ENCODE measurements at places on chromosomes 3 and 15.

- DNase-seq = no peak
These were observed 87.4 kb upstream of the C15orf39 start for GRCh38 chr15:75114327-75114726.

DNA sequence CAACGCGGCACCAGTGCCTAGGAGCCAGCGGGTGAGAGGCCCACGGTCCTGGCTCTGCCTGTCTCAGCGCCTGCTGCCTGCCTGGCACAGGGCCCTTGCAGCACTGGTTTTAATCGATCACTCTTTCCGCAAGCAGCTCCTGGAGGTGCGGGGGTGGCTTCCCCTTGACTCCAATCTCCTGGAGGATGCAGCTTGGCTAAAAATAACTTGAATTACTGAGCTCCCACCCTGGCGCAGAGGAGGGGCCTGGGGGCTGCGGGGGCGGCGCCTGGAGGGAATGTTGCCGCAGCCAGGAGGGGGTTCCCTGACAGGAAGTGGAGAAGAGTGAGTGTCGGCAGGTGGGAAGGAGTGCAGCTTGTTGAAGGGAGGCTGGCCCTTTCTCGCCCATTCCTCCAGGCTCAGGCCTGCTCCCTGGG is 9.9 kb upstream of the RPL29 start:
- DNase-seq = peak; percentile 79

- DNase-seq = no peak
These were observed 353.4 kb downstream of the EPHB1 start for GRCh38 chr3:135148398-135149020.

GRCh38 chr15:67232591-67232990 is 21.9 kb downstream of the AAGAB start:
- DNase-seq = no peak

GRCh38 chr3:70853161-70853944 is 540.9 kb upstream of the MDFIC2 start:
- DNase-seq = no peak

DNA sequence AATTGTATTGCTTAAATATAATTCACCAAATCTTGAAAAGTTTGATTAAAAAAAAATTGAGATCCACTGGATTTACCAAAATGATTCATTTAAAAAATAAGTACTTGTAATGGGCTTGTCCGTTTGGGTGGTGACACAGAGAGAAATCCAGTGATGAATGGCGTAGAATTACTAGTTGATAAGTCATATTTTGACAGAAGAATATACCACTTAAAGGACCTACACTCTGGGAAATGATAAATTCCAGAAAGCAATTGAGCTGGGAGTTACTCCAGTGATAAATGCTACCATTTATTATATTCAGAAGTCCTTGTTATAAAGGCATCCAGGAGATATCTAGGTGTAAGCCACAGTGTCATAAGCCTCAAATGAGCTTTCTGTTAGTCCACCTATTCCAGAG is 141.8 kb upstream of the CFAP20DC start:
- DNase-seq = peak; percentile 38

DNA sequence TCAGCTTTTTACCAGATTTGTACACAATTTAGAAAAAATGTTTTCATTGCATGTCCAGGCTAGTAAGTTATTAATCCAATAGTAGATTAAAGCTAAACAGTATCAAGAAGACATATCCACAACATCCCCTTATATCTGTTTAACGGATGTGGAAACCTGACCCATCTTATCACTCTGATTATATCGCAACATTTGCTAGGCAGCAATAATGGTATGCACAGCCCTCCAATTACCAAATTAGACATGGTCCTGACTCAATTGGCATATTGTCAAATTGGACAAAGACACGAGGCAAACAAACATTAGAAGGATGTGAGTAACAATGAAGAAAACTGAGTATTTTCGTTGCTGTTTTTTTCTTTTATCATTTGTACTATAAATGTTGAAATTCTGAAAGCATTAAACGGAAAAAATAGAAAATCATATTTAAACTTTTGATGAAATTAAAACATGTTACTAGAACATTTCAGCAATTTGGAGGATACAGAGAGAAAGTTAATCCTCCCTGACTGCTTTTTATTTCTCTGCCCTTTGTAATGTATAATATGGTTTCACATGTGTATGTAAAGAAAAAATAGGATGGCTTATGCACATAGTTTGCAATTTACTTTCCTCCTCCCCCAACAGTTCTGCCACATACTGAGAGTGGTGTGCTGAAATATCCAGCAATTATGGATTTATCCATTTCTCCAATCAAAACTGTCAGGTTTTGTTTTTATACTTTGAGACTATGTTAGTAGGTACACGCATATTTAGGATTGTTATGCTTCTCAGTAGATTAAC is 633.7 kb downstream of the ZIC1 start:
- peak; percentile 78 for DNase-seq

DNA sequence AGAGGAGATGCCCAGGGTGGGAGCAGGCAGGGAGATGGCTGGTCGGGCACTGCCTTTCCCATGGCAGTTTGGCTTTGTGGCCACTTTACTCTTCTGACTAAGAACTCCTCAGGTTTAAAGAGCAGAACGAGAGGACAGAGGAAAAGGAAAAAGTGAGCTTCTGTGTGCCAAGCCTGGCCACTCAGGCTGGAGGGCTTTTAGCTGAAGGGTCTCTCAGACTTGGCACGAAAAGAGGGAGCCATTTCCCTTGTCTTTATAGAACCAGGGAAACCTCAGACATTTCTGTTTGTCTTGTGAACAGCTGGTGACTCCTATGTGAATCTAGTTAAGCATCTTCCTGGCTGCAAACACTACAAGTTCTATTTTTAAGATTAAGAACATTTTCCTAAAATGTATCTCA is 23.3 kb upstream of the PSMD6 start:
- no peak for DNase-seq

GRCh38 chr15:45943240-45943639 is 308.4 kb downstream of the SQOR start:
- no peak for DNase-seq
